Fibroblast of skin of right biceps (primary cell): ENCODE measurements at places on chromosomes 12 and 14.

DNA sequence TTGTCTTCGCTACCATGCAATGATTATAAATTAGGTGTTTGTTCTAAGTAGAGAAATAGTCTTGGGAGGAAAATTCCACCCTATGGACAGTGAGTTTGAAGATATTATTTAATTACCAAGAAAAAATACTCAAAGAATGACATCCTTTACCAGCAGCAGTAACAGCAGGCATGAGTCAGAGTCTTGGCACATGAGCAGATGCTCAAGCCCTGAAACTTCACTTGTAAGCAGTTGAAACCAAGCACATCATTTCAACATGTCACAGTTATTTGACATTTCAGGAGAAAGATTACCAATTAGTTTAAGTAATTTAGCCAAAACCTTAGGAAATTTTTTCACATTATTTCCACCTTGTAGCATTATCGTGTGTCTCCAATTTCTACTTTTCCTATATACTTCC, 99.2 kb downstream of the C12orf50 start:
- peak; percentile 82 for DNase-seq

- DNase-seq, result peak; percentile 63
Measured at GRCh38 chr12:75481774-75482173, 1.2 kb downstream of the GLIPR1 start.

DNA sequence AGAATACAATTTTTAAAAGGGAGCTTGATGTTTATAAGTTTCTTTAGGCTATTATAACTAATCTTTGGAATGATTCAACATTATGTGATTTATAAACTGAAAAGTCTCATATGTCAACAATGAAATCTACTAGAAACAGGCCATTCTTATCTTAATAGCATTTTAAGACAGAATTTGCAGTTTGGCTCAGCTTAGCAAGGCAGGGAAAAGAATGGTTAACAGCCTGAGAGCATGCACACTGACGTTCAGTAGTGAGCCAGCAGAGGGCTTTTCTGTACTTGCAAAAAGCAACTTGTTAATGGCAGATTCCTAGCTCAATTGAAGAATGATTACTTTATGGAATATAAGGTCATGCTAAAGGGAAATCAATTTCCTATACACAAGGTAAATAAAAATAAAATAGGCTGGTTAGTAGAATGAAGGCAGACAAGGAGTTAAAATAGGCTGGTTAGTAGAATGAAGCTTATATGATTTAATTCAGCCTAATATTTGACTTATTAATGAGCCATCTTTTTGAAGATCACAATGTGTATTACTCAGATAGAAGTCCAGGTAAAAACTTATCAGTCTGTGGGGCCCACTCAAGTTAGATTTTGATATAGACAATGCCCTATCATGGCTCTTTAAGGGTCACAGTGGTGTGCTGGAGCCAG, 95.9 kb downstream of the OTOGL start:
- peak; percentile 72 for DNase-seq

DNA sequence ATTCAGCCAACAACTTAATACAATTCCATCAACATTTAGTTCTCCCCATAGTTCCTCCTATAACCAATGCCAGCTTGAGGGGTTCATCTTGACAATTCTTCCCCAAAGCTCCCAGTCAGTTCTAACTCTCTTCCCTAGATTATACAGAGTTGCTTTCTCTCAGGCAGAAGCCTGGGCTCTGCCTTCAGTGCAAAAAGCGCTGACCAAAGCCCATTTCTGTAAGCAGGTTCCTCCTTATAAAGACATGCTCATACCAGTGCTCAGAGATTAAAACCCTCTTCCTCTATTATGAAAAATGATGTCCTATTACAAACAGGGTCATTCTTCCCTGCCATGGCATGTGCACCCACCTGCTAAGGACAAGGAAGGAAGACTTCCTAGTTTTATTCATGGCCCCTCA, 16.2 kb downstream of the SPIC start:
- no peak for DNase-seq

- DNase-seq, result no peak
Measured at GRCh38 chr14:99138999-99139865, 132.8 kb downstream of the BCL11B start.

GRCh38 chr14:90848944-90849731, 32.9 kb upstream of the TTC7B start:
- no peak for DNase-seq

- DNase-seq, result no peak
Measured at GRCh38 chr14:22479132-22479531, 109.9 kb downstream of the DAD1 start.

DNA sequence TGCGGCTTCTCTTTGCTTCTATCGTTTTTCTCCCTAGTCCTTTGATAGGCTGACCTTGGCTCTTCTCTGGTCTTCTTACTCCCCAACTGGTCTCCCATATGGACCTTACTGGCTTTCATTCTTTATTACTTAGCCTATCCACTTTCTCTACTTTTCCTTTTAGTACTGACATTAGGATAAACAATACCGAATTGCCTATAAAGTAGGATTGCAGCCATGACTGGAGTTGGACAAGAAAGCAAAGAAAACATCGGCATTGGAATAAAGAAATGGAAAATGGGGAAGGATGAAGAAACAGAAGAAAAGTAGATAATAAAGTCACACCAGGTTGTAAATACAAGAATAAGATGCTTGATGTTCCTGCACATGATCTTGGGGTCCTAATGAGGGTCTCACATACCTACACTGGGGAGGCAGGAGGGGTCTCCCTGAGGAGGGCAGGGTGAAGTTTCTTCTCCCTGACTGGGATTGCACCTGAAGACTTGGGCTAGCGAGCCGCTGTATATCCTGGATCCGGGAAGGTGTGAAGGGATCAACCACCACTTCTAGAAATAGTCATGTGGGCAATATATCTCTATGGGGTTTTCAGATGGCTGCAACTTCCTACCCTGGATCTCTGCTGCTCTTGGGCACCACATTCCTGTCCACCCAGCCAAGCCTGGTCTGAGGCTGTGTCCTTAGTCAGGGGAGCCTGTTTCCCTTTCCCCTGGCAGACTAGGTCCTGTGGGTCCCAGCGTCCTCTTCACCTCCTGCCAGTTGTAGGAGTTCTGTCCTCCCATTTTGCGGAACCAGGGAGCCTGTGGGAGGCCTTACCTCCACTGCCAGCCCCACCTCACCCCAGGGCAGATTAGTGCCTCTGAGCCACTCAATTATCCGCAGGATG, 13.1 kb downstream of the NKX2-1 start:
- no peak for DNase-seq

DNA sequence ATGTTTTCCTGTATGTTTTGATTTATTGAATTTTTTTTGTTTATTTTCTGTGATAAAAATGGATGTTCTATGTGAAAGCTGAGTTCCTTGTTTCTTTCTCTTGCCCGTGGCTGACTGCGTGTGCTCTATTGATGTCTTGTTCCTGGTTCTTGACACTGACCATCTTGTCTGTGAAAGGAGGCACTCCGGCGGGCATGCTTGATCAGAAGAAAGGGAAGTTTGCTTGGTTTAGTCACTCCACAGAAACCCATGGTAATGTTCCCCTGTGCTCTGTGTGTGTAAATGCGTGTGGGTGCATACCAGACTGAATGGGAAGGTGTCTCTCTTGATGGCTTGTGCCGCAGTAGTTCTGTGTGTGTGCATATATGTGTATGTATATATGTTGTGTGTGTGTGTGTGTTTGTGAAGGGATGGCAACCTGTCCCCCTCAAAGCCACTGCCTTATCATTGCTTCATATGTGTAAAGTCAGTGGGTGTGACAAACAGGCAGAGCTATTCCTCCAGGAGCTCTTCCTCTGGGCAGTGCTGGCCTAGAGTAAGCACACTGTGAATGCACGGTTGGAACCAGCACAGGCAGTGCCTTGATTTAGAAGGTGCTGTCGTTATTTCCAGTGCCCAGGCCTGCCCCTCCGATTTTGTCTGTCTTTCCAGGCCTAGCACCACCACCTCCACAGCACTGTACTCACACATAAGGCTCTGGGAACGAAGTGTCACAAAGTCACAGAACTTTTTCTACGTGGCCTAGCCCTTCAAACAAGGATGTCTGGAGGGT, 247.3 kb upstream of the FKBP4 start:
- no peak for DNase-seq
